ENCODE measurements at places on chromosomes 11 and 22.

DNA sequence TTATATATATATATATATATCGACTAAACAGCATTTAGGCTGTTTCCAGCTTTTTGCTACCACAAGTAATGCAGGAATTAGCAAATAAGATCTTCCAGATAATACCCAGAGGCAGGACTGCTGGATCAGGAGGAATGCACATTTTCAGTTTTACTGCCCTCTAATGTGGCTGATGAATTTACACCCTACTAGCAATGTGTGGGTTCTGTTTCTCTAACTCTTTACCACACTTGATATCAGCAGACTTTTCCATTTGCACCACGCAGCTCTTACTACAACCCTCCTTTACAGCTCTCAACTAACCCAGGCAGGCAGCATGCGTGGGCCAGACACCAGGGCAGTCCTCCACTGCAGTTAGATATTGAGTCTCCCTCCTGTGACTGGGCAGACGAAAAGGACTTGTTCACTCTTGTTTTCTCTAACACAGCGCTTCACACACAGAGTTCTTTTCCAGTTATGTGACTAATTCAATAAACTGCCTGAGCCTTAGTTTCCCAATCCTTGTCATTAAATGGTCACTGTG, 67.7 kb downstream of the IGLL5 start:
- DNase-seq = no peak

- DNase-seq = no peak
Measured at GRCh38 chr22:19290400-19291217, 910 bp downstream of the CLTCL1 start.

GRCh38 chr11:130141561-130142341, 17.8 kb upstream of the ST14 start:
- DNase-seq = no peak

DNA sequence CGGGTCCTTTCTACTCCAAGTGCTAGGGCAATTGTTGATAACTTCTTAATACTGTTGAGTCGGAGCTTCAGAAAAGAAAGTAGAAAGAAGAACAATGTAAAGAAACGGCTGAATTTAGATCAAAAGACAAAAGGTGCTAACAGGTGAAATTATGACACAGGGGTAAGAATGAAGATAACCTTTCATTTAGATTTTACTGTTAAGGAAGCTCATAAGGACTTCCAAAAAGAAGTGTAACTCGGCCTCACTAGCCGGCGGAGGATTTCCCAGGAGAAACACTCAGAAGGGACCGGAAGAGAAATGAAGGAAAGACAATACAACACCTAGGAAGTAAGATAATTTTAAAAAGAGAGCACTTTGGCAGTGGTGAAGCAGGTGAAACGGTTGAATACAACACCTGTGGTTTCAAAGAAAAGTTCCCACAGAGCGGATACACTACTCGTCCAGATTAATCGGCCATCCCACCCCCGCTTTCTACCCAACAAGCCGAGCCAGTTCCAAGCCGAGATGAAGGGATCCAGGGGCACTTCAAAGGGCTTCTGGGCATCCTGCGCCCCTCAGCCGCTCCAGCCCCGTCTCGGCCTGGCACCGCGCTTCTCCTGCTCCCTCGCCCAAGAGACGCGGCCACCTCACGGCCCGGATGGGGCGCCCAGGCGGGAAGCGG, 737 bp downstream of the PPP2R1B start:
- no peak for DNase-seq

- no peak for DNase-seq
Measured at GRCh38 chr11:3959903-3960265, 104.4 kb downstream of the STIM1 start.

DNA sequence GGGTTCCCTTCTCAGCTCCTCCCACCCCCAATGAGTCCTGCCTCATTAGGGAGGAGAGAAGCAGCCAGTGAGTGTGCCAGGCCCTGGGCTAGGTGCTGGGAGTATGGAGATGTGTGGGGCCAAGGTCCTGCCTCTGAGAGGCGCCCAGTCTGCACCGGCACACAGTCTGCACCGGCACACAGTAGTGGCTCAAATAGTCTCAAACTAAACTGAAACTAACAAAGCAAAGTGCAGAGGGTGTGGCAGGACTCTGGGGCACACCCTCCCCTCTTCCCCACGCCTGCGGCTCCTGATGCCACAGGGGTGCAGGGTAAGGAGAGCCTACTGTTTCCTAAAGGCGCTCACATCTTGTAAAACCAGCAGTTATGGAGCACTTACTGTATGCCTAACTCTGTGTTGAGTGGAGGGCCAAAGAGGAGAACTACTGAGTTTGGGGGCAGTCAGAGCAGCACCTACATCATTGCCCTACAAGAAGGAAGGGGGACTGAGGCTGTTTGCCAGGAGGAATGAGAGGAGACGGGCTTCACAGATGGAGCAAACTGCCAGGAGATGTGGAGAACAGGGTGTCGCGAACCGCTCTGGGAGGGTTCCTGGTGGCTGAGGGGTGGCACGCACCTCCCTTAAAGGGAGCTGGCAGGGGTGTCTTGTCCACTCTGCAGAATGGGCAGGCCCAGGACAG, 939 bp upstream of the SH3BP1 start:
- no peak for DNase-seq

- DNase-seq = no peak
Measured at GRCh38 chr11:34970480-34970879, 54.1 kb downstream of the PDHX start.

Data from LHCN-M2 (cell line).